ENCODE measurements at places on chromosomes 3 and 15.

- no peak for DNase-seq
Observed at GRCh38 chr3:138694287-138695007, 85.9 kb downstream of the FAIM start.

- no peak for DNase-seq
Observed at GRCh38 chr15:101723171-101723873, 951 bp downstream of the TARS3 start.

DNA sequence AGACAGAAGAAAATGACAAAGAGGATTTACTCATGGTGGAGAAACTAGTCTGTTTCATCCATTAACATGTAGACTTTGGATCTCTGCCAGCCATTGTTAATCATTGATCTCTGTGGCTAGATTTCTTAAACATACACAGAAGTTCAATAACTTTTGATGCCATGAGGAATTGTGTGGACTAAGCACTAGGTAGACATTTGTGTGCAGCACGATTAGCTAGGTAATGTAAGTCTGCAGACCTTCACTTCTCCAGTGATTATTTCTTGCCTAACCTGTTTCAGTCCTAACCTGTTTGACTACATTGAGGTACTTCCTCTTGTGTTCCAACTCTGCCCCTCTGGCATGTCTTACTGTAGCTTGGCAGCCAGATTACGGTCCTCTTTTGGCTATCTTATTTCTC, 928.5 kb upstream of the ROBO1 start:
- DNase-seq: no peak

DNA sequence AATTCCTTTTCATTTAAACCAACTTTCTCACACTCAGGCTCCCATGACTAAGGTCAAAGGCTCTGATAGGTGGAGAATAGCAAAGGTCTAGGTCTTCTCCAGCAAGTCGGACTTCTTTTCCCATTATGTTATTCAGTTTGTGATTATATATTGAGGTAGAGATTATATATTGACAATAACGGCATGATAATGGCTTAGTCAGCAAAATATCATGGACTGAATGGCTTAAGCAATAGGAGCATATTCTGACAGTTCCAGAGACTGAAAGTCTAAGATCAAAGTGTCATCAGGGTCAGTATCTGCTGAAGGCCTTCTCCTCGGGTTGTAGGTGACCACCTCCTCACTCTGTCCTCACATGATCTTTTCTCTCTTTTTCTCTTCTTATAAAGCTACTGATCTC, 1251.4 kb downstream of the ROBO1 start:
- DNase-seq: no peak

GRCh38 chr15:60464836-60465630, 13.9 kb downstream of the ICE2 start:
- no peak for DNase-seq

DNA sequence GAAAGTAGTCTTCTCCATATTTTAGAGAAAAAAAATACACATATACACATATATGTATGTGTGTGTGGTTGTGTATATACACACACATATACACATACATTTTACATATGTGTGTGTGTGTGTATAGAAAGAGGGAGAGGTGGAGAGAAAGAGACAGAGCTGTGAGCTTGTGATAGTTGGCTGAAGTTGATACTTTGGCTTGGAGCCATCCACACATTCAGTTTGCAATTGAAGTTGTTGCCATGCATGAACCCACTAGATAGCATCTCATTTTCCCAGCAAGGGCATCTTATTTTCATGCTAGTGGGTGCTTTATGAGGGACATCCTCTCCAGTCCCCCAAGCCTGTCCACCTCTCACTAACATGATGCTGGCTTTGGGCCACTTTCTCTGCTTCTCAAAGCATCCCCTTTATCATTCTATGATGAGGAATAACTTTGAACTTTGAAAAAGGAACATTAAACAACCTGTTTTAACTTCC, 228.6 kb downstream of the ZNF621 start:
- DNase-seq: no peak

- DNase-seq: no peak
Observed at GRCh38 chr15:87736891-87737389, 519.6 kb downstream of the NTRK3 start.

DNA sequence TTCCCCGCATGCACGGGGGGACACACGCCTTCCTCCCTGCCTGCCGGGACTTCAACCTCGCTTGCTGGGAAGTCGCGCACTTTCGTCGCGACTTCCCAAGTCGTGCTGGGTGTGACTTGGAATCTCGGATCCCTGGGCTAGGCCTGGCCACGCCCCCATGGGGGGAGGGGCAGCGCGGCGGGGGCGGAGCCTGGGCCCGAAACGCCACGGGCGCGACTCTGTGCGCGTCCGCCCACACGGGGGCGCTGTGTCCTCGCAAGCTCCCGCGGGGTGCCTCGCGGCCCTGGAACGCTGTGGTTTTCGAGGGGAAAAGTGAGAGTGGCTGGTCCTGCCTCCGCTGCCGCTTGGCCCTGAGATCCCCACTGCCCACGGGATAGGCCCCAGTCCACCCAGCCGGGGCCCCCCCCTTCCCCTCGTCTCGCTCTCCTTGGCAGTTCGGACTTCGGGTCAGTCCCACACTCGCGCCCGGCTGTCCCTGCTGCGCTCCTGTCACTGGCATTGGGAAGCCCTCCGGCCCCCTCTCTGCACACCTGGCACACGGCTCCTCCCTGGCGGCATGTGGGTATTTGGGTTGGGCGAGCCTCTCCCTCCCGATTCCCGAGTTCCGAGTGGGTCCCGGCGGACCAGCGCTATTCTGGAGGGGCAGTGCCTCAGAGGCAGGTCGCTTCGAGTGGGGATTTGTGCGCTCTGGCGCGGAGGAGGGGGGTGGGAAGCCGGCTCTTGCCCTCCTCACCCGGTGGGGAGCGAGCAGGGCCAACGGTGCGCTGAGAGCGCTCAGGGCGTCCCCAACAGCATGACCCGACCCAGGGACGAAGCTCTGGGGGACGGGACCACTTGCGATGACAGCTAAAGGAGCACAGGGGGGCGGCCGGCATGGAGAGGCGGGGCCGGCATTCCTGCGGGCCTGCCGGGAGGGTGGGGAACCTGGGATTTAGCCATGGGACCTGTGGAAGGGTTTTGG, 23.6 kb downstream of the SEC61A1 start:
- DNase-seq: peak; percentile 46

- DNase-seq: peak; percentile 28
Observed at GRCh38 chr3:196941729-196942225, 551 bp downstream of the NCBP2 start.

DNA sequence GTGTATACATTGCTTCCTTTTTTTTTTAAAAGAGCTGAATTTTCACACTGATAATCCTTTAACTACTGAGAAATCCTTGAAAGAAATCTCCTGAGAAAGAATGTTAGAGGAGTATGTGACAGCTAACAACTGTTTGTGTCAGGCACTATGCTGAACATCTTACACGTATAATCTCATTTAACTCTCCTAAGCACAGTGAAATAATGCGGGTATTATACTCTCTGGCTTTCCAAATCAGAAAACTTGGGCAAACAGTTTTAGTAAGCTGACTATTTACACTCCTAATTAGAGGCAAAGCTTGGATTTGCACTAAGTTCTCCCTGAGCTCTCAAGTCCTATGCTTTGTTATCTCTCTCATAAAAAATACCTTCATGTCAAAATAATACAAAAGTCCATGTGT, 69.3 kb downstream of the SMARCC1 start:
- DNase-seq: no peak

Data from bone marrow (tissue), 2 donors.